ENCODE measurements at places on chromosomes 7 and 10.

GRCh38 chr7:156380261-156380660, 260.3 kb upstream of the RNF32 start:
- peak; percentile 87 for DNase-seq

- no peak for DNase-seq
Measured at GRCh38 chr10:105037022-105037421, 395.9 kb downstream of the SORCS3 start.

DNA sequence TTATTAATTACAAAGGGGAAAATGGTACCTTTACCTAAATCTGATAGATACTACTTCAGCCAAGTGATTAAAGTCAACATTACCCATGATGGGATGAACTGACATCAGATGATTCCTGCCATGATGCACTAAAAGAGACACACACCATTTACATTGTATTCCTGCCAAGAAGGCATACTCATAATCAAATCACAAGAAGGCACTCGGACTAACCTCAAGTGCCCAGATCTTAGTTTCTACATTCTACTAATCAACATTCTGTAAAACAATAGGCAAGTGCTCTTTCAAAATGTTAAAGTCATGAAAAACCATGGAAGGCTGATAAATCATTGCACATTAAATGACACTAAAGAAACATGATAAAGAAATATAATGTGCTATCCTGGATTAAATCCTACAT, 44.4 kb downstream of the SLC35G1 start:
- DNase-seq, result no peak

DNA sequence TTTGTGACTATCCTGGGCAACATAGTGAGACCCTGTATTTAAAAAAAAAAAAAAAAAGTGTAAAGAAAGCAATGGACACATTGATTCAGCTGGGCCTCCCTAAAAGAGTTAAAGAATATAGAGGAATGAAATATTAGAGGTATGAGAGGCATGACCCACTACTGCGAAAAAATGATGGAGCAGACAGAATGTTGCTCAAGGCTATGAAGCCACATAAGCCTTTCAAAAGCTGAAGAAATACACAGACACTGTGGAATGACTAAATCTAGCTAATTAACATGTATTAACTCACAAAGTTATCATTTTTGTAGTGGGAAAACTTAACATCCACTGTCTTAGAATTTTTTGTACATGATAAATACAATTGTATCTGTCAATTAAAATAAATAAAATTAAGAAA, 107.3 kb downstream of the HGF start:
- no peak for DNase-seq

- DNase-seq, result no peak
Measured at GRCh38 chr7:87784424-87784823, 91.7 kb downstream of the SLC25A40 start.

DNA sequence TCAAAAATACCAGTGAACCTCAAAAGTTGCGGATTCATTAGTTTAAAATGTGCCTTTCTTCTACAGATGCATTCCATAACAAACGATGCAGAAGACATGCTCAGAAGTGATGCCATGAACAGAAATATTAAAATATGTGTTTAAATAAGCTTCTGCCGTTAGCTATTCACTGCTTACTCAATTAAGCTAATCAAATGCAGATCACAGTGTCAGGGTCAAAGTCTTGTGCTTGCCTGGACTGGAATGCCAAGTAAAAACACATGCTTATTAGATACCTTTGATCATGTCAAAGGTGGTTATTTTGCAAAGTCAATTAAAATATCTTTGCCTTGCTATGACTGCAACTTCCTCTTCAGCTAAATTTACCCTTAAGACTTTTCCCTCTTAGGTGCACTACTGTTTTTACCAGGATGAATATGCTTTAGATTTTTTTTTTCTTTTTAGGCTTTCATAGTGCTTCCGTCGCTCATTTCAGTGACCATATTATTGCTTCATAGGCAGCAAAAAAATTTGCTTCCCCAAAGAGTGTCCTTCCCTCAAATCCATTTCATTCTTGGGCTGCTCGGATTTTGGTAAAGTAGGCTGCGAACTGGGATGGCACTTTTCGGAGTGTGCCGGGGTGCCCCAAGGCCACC, 905 bp downstream of the ASB13 start:
- DNase-seq, result no peak

DNA sequence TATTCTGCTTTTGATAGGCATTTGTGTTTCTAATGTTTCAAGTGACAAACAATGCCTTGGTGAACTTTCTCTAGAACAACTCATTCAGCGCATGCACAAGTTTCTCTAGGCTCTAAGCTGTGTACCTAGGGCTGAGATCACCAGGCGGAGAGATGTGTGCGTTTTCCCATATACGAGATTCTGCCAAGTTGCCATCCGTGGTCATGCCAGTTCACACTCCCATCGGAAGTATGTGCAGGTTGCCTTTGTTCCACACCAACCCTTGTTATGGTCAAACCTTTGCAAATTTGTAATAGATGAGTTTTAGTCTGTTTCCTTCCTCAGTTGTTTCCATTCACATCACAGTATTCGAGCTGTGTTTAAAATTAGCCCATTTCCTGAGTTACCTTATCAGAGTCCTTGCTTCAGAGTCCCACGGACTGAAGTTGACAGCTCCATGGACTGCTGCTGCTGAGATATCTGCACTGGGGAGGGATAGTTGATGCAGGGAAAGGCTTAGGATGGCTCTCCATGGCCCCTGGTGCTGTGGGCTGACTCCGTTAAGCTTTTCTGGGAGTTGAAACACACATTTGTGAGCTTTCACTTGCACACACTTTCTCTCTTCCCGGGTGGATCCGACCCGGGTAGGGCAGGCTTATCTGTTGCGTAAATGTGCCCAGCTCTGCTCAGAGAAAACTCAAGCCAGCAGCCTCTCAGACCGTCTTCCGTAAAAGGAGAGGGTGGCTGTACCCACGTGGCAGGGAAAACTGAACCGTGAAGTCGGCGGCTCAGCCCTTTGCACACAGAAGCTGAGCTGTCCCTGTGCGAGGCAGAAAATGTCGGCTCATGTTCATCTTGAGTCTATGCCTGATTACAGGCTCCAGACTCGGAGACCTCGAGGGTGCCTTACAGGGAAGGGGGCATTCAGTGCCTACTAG, 49.4 kb downstream of the HK1 start:
- DNase-seq, result no peak

DNA sequence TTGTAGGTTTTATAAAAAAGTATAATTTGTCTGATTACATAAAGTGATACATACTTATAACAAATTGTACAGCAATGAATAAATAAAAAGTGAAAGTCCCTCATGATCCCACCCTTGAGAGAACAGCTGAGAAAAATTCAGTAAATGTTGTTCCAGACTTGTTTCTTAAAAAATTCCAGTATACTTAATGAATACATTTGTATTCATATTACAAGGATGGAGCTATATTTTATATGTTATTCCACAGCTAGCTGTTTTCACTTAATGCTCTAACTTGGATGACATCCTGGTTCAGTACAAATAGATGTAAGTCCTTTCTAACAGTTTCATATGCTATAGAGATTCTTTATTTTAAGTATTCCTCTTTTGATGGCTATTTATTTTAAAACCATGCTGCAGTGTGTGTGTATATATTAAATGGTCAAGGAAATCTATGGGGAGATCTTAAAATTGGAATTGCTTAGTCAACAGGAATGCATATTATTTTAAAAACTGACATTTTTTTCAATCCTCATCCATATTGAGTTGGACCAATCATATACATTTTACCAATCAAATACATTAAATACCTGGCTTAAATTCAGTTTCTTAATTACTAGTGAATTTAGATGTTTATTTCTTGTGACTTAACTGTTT, 8.9 kb downstream of the STAMBPL1 start:
- DNase-seq, result no peak
